ENCODE measurements at places on chromosomes 5 and 9. TPM values are rescaled to one million over a fixed set of nuclear protein-coding genes. Genes with fewer than 3 reads are reported as not detected.
A peak's percentile ranks its signal among the peaks of the same experiment; 100 is the strongest.

DNA sequence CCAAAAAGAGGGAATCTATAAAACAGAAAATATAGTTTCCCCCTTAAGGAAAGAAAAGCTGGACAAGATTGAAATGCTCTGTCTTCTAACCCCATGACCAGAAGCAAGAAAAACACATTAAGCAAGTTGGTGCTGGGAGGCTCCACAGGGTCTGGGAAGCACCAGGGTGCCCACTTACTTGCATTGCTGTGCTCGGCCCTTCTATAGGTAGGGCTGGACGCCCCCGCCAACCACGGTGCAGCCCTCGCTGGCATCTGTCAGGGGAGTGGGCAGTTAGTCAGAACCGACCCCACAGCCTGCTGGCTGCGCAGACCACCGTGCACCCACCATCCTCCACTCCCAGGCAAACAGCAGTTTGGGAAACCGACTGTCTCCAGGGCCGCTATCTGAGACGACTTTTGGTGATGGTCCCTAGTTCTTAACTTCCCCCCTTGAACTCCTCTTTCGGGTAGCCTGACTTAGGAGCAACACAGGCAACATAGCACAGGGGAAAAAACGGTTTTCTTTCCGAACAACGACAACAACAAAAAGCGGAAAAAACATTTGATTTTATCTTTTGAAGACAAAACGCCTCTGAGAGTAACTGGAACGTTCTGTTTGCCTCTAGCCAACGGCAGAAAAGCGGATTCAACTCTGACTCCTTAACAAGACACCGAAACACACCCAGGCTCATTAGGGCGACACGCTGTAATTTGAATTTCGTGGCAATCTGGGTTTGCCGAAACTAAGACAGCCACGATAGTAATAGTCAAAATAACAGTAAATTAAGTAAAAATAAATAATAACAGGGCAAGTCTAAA is 3.9 kb downstream of the IRX2 start:
- no peak for DNase-seq

- DNase-seq: no peak
Observed at GRCh38 chr9:109387206-109387605, 66.3 kb upstream of the EPB41L4B start.

- DNase-seq: peak; percentile 92
Observed at GRCh38 chr5:38809388-38810359, 36.1 kb upstream of the OSMR start.

- no peak for DNase-seq
Observed at GRCh38 chr9:124773473-124774128, 2.5 kb upstream of the NR6A1 start.

Gene POLE3
- total RNA-seq: 43.0 TPM

GRCh38 chr5:42377496-42377895 is 45.7 kb upstream of the GHR start:
- no peak for DNase-seq

Gene RASGRF2
- 5.3 TPM for total RNA-seq

Gene TMC1
- not detected for total RNA-seq
